BJ (cell line): ENCODE measurements at places on chromosomes 4 and X. TPM values are rescaled to one million over a fixed set of nuclear protein-coding genes. Genes with fewer than 3 reads are reported as not detected.

GRCh38 chr4:169079942-169080827 is 70.1 kb upstream of the CBR4 start:
- DNase-seq = no peak

DNA sequence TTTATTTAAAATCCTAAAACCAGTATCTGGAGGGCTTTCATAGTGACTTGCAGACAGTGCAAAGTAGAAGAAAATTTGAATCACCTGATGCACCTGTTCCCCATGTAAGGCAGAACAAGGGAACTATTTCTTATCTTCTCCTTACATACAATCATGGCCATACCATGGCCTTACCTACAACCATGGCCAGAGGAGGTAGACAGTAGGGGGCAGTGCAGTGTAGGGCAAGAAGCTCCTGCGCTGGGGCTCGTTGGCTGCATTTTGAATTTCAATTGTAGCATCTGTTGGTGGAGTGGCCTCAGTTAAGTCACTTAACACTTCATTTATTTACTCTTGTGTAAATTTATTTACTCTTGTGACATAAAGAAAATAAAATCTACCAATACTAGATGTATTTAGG is 33.0 kb downstream of the GALNTL6 start:
- DNase-seq = no peak

DNA sequence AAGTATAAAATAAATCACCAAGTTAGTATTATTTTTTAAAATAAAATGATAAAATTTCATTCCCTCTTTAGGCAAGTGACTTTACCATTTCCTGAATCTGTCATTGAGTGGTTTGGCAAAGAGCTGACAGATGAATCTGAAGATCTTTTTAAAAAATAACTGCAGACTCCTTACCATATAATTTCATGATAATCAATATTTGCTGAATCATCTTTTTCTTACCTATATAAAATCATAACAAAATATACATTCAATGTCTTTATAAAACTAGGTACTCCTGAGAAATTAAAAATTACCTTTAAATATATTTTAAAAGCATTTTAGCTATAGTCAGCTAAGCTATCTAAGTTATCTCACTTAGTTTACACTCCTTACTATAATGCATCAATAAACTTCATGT is 17.2 kb downstream of the ANXA10 start:
- no peak for DNase-seq

GRCh38 chrX:130909469-130910136 is 6.6 kb upstream of the ENOX2 start:
- DNase-seq = no peak

P2RY4 gene
- polyA plus RNA-seq = 0.15 and 0.22 TPM in 2 replicates

GRCh38 chr4:182906786-182907185 is 10.4 kb downstream of the DCTD start:
- no peak for DNase-seq

PABPC5 gene
- 0.66 and 0.99 TPM in 2 replicates for polyA plus RNA-seq

GRCh38 chr4:36692586-36692985 is 411.2 kb downstream of the DTHD1 start:
- no peak for DNase-seq

- no peak for DNase-seq
Observed at GRCh38 chrX:506341-506740, 119.6 kb upstream of the PPP2R3B start.

DNA sequence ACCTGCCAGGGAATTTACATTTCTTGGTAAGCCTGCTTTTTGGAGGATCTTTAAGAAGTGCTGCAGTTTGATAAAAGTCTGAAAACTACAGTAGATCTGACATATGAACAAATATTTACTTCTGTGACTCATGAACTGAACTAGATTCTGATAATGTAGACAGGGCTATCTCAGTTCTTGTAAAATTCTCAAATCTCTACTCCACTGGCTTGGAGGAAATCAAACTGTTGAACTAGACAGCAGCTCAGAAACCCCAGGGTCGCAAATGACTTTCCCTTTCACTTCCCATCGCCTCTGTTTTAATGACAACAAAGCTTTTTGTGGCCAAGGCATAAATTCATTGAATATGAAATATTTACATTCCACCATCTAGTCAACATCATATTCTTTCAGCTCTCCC is 15.4 kb upstream of the OCIAD1 start:
- no peak for DNase-seq

WDFY3 gene
- 28.8 and 36.4 TPM in 2 replicates for polyA plus RNA-seq

GRCh38 chr4:47031751-47032404 is 511 bp downstream of the GABRB1 start:
- DNase-seq = no peak

PROM1 gene
- not detected in 2 replicates for polyA plus RNA-seq

HSFX2 gene
- 0.25 and 0.29 TPM in 2 replicates for polyA plus RNA-seq

TRPC3 gene
- 0.43 and 0.56 TPM in 2 replicates for polyA plus RNA-seq

GRCh38 chrX:47529548-47529947 is 31.5 kb upstream of the ARAF start:
- DNase-seq = no peak

GRCh38 chrX:111098874-111099273 is 2.9 kb downstream of the PAK3 start:
- no peak for DNase-seq

DNA sequence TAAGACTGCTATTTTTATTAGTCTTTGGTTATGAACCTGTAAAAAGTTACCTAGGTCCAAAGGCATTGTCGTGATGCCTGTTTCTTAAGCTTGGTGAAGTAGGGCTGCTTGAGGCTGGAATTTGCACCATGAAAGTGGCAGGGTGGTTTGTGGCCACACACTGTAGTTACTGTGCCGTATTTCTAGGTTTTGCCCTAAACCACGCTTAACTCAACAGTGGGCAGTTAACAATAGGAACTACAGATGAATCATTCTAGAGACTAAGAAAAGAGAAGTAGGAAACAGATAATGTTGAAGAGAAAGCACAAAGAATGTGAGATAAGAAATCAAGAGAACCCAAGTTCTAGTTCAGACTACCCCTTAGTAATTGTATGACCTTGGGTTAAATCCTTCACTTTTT is 11.5 kb downstream of the ETNPPL start:
- no peak for DNase-seq

- DNase-seq = no peak
Observed at GRCh38 chr4:188282471-188283232, 143.4 kb downstream of the TRIML1 start.

DNA sequence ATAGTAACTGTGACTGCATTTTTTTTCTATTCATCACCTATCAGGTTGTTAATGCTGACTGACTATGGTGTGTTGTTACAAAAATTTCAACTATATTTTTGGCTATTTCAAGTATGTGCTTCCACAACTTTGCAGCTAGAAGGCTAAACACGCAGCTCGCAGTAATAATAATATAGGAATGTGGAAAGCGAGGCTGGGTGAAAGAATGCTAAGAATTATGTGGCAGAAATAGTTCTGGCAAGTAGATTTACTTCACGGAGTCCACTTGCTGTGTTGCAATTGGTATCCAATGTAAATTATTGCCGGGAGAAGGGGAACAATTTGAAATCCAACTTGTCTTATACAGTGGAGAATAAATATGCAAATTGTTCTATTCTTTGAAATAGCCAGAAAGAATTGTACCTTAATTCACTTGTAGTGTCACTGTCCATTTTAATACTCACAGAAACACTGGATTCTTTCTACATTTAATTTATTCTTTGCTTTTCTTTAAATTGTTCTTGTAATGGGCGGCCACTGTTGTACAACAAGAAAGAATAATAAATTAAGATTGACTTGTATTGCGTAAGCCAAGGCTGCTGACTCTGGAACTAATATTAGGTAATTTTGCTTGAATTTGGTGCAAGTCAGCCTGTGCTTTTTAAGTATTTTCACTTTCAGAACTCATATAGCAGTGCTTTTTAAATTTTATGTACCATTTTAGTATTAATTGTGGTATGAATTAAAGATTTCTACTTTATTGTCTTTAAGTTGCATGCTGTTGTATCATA is 154.9 kb downstream of the FRMPD4 start:
- DNase-seq = peak; percentile 10

- no peak for DNase-seq
Observed at GRCh38 chr4:71304289-71304850, 34.5 kb upstream of the SLC4A4 start.

DNA sequence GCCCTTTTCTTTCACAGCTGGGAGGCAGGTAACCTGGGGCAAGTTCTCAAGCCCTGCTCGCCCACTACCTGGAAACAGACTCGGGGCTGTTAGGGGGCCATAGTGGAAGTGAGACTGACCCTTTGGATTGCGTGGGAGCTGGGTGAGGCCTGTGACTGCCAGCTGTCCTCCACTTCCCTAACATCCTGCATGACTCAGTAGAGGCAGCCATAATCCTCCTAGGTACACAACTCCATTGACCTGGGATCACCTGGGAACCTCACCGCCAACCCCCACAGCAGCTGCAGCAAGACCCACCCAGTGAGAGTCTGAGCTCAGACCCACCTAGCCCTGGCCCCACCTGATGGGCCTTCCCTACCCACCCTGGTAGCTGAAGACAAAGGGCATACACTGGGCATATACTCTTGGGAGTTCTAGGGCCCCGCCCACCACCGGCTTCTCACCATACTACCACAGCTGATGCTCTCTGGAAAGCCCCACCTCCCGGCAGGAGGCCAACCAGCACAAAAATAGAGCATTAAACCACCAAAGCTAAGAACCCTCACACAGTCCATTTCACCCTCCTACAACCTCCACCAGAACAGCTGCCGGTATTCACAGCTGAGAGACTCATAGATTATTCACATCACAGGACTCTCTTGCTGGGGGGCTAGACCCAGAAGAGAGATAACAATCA is 61.1 kb upstream of the DCTD start:
- peak; percentile 3 for DNase-seq

MBNL3 gene
- 1.0 and 1.3 TPM in 2 replicates for polyA plus RNA-seq

DNA sequence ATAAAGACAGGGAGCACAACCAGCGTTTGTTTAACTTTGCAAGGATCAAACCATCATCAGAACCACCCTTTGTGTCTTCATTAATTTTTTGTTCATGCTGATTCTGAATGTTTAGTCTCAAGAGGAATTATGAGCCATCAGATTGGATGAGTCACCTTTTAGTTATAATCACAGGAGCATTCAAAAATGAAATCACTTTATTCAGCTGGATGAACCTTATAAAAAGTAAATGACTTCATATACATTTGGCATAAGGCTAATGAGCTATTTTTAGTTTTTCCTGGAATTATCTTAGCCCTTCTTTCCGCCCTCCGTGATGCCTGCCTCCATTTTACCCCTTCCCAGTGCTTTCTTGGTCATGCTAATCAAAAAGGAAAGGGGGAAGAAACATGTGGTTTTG is 103.6 kb downstream of the SORBS2 start:
- DNase-seq = no peak

GNRHR gene
- not detected in 2 replicates for polyA plus RNA-seq

TCEAL1 gene
- polyA plus RNA-seq = 30.9 and 44.5 TPM in 2 replicates

- no peak for DNase-seq
Observed at GRCh38 chr4:4457803-4458553, 71.1 kb downstream of the NSG1 start.

MXRA5 gene
- 35.1 and 36.5 TPM in 2 replicates for polyA plus RNA-seq

GRCh38 chr4:2068198-2068470 is 9.0 kb downstream of the NAT8L start:
- no peak for DNase-seq

DNA sequence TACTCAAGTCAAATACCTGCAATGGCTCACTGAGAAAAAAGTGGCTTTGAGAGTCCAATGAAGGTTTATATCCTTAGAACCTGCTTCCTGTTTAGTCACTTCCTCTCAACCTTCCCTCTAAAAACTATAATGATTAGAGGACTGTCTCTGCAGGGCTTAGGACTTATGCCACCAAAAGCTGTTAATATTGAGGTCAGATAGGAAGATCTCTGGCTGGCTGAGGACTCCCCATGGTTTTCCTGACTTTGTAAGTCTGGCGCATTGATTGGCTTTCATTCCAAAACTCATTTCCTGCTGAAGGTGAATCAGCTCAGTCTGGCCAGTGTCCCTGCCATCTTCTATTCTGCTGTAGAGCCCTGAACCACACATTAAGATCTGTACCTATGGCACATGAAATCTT is 140.9 kb upstream of the ANK2 start:
- DNase-seq = no peak

DNA sequence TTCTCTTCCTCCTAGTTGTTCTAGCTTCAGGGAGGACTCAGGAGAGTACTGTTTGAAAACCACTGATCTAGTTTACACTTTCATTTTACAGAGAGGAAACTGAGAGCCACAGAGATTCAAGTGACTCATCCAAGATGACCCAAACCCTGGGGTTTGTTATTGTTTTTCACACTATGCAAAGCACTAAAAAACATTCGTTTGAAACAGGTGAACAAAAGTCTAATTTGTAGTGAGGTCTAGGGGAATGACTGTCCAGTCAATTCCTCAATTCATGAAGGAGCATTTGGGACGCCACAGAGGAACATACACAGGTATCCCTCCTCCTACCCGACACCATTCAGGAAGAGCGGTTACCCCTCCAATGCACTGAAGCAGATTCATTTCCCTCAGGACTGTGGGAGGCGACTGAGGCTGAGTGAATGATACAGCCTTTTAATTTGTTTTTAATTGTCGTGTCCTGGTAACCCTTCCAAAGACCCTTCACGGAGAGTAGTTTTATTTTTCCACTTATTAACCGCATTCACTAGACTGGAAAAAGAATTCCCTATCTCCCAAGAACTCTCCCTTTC is 30.3 kb downstream of the TLR10 start:
- DNase-seq = no peak

- no peak for DNase-seq
Observed at GRCh38 chr4:172497321-172497720, 671.3 kb upstream of the GALNT7 start.

IGFBP7 gene
- polyA plus RNA-seq = 1,691 and 2,028 TPM in 2 replicates

- DNase-seq = peak; percentile 11
Observed at GRCh38 chrX:47515941-47516665, 33.1 kb upstream of the ZNF41 start.

DNA sequence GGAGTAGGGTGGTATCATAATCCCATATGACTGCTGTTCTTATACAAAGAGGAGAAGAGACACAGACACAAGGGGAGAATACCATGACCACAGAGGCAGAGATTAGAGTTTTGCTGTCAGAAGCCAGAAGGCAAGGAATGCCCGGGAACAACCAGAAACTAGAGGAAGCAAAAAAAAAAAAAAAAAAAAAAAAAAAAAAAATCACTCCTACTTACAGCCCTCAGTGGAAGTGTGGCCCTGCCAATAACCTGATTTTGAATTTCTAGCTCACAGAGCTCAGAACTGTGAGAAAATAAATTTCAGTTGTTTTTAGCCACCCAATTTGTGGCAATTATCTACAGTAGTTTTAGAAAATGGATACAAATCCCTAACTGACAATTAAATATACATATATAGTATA is 30.4 kb upstream of the UBE2NL start:
- no peak for DNase-seq

GRCh38 chr4:99625369-99625768 is 32.3 kb downstream of the C4orf54 start:
- DNase-seq = no peak

DNA sequence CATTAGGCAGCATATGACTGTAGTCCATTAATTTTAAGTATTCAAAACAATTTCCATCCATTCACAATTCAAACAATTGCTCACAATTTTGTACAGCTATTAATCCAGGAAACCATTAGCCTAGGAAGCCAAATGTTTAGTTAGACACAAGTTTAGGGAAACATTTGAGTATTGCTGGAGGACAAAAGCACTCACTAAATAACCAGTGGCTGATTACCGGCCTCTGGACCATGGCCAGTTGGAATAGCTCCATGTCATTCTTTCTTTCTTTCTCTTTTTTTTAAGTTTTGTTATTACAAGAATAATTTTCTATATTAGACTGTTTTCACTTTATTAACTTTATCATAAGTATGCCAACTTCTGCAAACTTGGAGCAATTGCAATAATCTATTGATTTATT is 31.3 kb downstream of the TRIML2 start:
- DNase-seq = no peak

MID1IP1 gene
- polyA plus RNA-seq = 31.4 and 38.4 TPM in 2 replicates

TMPRSS11B gene
- polyA plus RNA-seq = not detected in 2 replicates

MGAT4D gene
- not detected in 2 replicates for polyA plus RNA-seq

- DNase-seq = no peak
Observed at GRCh38 chrX:34072906-34073305, 59.2 kb downstream of the FAM47A start.

RIPPLY1 gene
- polyA plus RNA-seq = 0.06 TPM in 1 of 2 replicates, not detected in the other
